Putamen (tissue), 1 donor: ENCODE measurements at places on chromosomes 16 and 17.

- DNase-seq, result no peak
Measured at GRCh38 chr16:29806641-29807425, 504 bp downstream of the MAZ start.

GRCh38 chr17:68775318-68775717, 174.2 kb upstream of the FAM20A start:
- no peak for DNase-seq

GRCh38 chr16:67245186-67245585, 2.1 kb downstream of the FHOD1 start:
- DNase-seq, result no peak

- no peak for DNase-seq
Measured at GRCh38 chr17:49254066-49254465, 23.5 kb upstream of the PHOSPHO1 start.

DNA sequence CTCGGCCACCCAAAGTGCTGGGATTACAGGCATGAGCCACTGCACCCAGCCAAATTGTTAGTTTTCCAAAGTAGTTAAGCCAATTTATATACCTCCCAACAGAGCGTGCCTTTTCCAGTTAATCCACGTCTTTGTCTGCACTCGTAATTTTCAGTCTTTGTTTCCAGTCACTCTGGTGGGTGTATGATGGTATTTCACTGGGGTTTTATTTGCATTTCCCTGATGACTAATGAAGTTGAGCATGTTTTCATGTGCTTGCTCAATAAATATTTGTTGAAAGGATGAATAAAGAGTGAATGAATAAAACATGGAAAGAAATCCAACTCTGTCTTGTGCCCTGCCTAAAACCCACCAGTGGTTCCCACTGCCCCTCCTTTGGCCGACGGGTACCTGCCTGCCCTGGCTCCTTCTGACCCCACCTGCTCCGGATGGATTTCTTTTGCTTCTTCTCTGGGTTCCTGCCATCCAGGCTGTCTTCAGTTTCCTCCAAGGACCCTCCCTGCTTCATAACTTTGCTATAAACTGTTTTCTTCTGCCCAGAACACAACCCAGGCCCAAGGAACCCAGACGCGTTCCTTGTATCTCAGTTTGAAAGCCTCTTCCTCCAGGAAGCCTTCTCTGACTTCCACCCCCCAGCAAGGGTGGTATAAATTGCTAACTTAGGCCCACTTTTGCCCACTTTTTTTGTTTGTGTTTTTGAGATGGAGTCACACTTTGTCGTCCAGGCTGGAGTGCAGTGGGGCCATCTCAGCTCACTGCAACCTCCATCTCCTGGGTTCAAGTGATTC, 3.0 kb upstream of the ABCC1 start:
- no peak for DNase-seq

DNA sequence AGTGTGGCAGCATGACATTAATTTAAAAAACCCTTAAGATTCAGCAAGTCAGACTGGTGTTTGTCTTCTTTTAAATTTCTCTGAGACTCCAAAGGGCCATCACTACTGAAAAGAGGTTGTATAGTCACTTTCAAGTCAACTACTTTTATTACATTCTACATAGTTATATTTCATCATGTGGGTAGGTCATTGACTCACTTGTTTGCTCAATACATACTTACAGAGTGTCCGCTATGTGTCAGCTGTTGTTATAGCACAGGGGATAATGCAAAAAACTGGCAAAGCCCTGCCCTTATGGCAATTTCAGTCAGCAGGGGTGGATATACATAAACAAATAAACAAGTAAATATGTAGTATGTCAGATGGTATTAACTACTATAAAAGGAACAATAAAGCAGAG, 2.5 kb upstream of the MYH4 start:
- DNase-seq, result no peak

- no peak for DNase-seq
Measured at GRCh38 chr16:81099958-81100357, 3.8 kb upstream of the GCSH start.

GRCh38 chr17:58120195-58120822, 27.9 kb upstream of the OR4D1 start:
- no peak for DNase-seq

DNA sequence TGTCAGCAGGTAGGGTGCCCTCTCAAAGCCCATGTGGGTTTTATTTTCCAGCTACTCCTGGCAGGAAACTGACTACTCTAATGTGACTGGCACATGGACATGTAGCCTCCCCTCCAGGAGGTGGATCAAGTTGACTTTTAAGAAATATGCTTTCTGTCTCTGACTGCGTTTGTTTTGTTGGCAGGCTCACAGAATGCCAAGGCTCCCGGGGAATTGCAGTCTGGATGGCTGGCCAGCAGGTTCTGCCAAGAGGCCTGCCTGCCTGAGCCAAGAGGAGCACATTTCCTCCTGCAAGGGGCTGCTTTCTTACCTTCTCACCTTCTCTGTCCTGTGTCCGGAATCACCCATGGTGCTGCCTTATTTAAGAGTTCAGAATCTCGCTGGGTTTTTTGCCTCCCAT, 217.3 kb upstream of the ERCC4 start:
- DNase-seq, result no peak

GRCh38 chr17:44688200-44688599, 1.4 kb downstream of the CCDC43 start:
- no peak for DNase-seq

DNA sequence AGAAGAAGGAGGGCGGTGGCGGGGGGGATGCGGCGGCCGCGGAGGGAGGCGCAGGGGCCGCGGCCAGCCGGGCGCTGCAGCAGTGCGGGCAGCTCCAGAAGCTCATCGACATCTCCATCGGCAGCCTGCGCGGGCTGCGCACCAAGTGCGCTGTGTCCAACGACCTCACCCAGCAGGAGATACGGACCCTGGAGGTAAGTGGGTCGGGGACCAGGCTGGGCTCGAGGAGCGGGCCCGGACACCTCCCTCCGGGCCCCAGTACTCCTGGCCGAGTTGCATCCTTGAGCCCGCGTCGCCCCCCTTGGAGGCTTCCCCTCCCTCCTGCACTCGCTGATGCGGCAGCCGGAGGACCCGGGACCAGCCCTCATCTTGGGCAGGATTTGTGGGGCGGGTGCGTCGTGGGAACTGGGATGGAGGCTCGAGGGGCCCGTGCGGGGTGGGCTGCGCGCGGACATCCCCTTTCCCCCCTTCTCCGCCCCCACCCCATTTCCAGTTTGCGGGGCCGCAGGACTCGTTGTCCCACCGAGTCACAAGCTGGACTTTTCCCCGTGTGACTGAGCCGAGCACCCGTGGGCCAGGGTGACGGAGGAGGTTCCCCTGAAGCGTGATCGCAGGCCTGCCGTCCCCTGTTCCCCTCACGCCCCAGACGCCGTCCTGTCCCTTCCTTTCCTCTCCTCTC, 572 bp downstream of the KSR1 start:
- no peak for DNase-seq

- no peak for DNase-seq
Measured at GRCh38 chr17:68101987-68102314, 66.4 kb downstream of the KPNA2 start.

- DNase-seq, result no peak
Measured at GRCh38 chr16:4114257-4115208, 1.7 kb downstream of the ADCY9 start.

DNA sequence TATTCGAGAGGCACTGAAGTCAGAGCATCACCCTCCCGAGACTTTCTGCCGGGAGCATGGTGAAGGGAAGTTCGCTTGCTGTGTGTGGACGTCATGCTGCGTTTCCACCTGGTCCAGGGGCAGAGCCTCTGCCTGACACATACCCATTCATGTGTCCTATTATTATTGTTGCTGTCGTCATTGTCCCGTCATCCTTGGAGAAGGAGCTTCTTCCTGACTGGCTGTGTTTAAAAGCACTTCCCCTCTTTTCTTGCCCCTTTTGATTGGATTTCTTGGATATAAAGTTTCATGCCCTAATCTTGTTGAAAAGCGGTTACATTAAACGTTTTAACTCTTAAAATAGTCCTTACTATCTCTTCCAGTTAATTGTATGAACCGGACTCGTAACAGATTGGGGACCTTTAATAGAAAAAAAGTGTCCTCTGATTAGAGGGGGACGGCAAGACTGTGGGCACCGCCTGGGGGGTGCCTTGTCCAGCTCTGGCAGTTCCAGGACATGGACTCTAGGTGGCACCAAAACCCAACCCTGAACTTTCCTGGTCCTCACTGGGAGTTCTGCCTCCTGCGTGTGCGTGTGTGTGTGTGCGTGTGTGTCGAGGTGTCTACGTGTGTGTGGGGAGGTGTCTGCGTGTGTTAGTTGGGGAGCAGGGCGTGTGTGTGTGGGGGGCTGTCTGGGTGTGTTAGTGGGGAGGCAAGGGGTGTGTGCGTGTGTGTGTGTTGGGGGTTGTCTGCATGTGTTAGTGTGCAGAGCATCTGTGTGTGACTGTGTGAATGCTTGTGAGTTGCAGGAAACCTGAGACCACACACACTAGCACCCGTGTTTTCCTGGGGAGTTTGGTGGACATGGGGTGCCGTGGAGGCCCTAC, 133.3 kb upstream of the CIBAR2 start:
- no peak for DNase-seq

DNA sequence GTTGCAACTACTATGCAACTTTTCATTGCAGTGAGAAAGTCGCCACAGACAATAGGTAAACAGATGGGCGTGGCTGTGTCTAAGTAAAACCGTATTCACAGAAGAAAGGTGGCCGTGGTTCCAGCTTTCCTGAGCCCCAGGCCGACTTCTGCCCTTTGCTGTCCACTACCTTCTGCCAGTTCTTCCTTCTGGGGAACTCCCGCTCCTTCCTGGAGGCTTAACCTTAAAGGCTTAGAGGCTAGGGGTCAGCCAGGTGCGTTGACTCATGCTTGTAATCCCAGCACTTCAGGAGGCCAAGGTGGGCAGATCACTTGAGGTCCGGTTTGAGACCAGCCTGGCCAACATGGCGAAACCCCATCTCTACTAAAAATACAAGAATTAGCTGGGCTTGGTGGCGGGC, 2.1 kb upstream of the SEPTIN12 start:
- DNase-seq, result no peak

DNA sequence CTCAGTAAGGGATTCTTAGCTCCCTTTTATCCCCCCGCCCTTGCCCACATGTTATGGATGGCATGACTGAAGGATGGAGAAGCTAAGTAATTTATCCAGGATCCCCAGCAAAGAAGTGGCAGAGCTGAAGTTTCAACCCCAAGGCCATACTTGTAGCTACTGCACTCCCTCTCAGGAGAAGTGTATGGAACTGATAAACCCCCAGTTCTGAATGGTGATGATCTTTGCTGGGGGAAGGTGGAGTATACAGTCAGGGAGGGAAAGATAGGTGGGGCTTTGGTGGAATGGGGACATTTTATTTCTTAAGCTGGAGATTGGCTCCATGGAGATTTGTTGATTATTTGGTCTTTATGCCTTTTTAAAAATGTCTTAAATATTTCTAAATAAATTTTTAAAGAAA, 58.3 kb downstream of the TNRC6C start:
- DNase-seq, result no peak

DNA sequence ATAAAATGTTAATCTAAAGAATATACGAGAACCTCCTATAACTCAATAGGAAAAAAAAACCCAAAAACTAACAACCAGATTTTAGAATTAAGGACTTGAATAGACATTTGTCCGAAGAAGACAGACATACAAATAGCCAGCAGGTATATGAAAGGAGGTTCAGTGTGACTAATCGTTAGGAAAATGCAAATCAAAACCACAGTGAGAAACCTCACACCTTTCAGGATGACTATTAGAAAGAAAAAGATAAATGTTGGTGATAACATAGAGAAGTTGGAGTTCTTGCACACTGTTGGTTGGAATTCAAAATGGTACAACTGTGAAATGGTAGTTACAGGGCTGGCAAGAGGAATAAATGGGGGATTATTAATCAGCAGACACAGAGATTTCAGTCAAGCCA, 339.0 kb downstream of the TMEM114 start:
- no peak for DNase-seq

GRCh38 chr17:33688771-33689170, 395.7 kb upstream of the ASIC2 start:
- no peak for DNase-seq

GRCh38 chr17:5513628-5514027, 27.3 kb downstream of the MIS12 start:
- DNase-seq, result no peak

DNA sequence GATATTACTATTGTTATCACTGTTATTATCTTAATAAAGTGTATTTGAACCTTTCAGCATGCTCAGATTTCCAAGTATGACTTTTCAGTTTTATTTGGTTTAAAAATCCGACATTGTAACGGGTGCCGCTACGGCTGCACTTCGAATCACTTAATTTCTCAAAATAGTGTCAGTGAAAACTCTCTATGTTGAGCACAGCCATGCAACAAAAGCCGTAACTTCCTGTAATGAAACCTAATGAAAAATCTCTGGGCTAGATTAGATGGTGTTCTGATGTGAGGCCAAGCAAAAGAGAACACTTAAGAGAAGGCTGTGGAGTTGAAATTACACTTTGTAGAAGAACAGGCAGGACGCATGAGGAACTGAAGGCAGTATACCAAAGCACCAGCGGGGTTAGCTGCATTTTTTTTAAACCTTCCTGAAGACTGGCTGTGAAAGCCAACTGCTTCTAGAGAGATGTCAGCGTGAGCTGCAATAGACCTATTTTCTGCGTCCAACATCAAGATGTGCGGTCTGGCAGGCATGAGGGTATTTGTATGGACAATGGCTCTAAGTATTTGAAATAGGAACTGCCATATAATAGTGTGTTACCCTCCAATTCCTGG, 1545.0 kb upstream of the GOT2 start:
- DNase-seq, result no peak

DNA sequence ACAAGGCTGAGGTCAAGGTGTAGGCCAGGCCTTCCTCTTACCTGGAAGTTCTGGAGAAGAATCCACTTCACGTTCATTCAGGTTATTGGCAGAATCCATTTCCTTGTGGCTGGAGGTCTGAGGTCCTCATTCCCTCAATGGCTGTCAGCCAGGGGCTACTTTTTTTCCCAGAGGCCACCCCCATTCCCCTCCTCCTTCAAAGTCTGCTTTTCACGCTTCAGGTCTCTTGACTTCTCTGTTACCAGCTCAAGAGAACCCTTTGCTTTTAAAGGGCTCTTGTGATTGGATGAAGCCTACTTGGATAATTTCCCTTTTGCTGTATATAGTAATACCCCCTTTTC, 55.1 kb upstream of the LGALS9 start:
- no peak for DNase-seq

- DNase-seq, result no peak
Measured at GRCh38 chr16:48117217-48118105, 38.3 kb downstream of the ABCC12 start.

DNA sequence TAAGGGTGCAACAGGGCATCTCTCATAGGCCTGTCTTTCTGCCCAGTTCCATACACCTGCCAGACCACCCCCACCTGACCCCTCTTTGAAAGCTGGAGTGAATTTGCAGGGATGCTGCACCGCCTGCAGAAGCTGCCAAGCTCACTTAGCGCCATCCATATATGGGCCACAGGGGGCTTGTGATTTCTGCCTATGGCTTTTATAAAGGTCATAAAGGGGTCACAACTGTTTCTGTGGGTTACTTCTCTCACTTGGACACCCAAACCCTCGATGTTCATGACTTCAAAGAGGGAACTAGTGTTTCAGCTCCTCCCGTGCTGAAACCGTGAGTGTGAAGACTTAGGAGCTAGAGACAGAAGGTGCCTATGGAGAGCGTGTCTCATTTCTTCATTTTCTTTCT, 23.9 kb upstream of the MEAK7 start:
- no peak for DNase-seq

GRCh38 chr17:55576237-55576995, 65.2 kb upstream of the SMIM36 start:
- DNase-seq, result peak; percentile 14
